ENCODE measurements at places on chromosomes 3 and 15.

DNA sequence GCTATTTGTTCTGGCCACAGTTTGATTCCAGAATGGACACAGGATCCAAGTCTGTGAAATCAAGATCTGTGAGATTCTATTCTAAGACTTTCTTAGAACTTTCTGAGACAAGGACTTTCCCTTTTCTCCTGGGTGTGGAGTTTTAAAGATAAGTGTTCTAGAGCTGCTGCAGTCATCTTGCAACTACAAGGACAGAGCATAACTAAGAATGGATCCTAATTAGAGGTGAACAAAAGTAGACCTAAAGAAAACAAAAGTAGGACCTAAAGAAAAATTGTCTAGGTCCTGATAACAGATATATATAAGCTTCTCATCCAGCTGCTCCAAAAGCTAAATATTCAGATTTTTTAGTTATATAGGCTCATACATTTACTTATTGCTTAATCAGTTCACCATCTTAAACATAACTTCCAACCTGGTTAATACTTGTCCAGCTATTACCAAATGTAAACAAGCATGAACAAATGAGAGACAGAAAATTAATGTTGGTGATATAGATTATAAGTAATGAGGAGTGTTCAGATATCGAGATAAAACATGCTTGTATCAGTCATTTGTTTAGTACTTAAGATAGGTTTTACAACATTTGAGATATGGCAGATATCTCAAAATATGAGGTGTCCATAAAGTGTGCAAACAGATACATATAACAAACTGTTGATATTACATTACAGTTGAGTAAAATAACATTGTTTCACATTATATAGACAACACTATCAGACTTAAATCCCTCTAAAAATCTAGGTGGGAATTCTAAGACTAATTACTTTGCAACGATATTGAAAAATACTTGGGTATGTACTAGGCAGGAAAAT, 75.1 kb downstream of the CD200 start:
- DNase-seq = no peak

DNA sequence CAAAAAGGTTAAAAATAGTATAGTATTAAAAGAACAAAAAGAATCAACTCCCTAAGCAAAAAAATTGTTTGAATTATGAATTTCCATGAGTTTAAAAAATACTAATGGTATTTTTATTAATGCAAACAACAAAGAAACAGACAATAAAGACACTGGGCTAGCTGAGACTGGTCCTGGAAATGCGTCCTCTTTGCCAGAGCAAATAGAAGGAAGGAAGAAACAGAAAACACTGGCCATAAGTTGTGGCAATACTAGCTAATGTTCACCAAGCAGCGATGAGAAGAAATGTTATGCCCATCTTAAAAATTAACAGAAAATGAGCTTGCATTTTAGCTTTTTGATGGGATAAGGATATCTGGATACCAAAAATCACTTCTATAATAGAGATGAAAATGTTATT, 88.6 kb downstream of the TBL1XR1 start:
- DNase-seq = no peak

- DNase-seq = no peak
Observed at GRCh38 chr3:183591881-183592521, 36.5 kb upstream of the KLHL6 start.

GRCh38 chr3:125357032-125357658, 18.0 kb downstream of the ZNF148 start:
- DNase-seq = no peak

GRCh38 chr15:50256188-50257041, 9.1 kb downstream of the HDC start:
- DNase-seq = peak; percentile 61

DNA sequence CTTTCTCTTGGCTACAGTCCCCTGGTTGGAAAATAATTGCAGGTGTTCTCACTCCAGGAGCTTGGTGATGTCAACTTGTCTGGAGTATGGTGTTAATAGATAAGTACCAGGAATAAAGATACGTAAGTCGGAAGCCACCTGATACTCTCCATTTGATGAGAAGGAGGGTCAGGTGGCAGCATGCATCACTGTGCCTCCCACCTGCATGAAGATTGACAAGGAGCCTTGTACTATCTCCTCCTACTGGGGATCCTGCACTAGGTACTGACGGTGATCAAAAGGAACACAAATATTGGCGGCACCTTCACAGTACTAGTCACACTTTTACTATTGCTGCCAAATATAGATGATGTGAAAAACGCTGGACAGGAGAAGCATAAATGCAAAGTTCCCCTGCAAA, 32.6 kb upstream of the GABRB3 start:
- DNase-seq = no peak

DNA sequence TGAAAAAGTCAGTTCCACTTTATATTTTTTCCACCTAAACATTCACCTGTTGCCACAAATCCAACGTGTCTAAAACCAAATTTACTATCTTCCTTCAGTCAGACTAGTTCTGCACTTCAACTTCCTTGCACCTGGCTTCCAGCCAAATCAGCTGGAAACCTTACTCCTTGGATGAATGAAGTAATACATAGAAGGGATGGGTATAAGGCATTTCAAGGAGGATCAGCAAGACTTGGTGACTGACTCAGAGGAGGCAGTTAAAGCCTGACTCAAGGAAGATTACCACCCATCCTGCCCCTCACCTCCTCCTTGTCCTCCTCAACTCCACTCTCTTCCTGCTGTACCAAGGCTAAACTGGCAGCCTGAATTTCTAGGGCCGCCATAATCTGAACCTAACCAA, 37.1 kb downstream of the QTRT2 start:
- DNase-seq = peak; percentile 29

DNA sequence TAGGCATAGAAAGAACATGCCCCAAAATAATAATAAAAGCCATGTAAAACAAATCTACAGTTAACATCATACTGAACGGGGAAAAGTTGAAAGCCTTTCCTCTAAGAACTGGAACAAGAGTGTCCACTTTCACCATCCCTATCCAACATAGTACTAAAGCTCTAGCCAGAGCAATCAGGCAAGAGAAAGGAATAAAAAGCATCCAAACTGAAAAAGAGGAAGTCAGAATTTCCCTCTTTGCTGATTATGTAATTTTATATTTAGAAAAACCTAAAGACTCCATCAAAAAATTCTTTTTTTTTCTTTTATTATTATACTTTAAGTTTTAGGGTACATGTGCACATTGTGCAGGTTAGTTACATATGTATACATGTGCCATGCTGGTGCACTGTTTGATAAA, 661.6 kb upstream of the CBLB start:
- no peak for DNase-seq

GRCh38 chr15:88608607-88609181, 12.4 kb upstream of the AEN start:
- DNase-seq = no peak

- DNase-seq = no peak
Observed at GRCh38 chr3:11411956-11412355, 139.8 kb downstream of the ATG7 start.

DNA sequence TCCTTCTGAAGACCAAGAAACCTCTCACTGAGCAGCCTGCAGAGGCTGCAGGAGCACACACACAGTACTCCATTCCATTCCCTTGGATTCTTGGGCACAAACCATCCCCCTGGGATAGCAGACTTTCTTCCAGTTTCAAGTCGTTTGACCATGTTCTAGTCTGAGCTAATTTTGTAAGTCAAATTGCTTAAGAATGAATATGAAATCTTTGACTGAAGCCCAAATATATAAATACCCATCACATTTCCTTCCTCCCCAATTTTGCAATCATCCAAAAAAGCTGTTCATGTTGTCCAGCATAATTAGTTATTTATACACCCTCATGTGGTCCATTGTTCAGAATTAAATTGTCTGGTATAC, 231.2 kb upstream of the TPRG1 start:
- DNase-seq = no peak

GRCh38 chr3:194423317-194423716, 24.3 kb upstream of the GP5 start:
- DNase-seq = no peak

- DNase-seq = no peak
Observed at GRCh38 chr15:47727137-47727536, 9.8 kb downstream of the SEMA6D start.

DNA sequence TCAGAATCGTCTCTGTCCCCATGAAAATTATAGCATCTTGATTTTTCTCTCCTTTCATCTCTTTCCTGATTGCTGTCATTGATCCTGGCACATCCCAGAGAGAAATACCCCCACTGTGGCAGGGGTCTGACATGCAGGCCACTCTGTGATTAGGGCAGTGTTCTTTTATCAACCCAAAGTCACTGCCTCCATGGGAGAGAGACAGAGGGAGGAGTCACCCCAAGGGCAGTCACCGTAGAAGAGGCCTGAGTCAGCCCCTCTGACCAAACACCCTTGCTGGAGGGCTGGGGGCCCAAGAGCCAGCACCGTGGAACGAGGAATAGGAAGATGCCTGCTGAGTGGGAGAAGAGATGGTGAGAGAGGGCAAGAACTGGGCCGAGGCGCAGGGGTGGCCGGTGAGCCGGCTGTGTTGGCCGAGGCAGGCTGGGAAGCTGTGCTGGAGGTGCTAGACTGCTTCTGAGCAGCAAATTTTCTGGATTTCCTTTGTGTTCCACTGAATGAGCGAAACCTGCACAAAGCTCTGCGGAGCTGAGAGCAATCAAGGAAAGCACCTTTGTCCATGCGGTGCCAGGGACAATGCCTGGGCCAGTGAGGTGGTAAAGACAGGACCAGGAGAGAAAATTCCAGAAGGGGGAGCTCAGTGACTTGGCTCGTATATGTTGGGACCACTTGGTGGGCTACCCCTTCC, 103.8 kb downstream of the ADCY5 start:
- DNase-seq = no peak
